HT-29 (cell line): ENCODE measurements at places on chromosomes 3 and 15.

DNA sequence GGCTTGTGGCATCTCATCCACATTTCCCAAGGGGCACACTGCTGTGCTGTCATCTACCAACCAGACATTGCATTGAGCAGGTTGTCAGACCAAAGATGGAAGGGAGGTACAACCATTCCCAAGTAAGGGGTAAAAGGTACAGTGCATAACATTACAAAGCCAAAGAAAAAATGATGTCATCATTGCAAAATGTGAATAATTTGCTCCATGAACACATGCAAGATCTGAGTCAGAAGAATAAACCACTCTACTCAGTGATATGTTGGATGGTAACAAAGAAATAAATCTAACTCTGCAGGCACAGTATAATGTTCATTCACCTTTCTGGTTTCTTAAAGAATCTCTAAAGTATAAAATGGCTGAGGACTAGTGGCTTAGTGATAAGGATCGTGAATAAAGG is 202.7 kb downstream of the MAGI1 start:
- no peak for DNase-seq

DNA sequence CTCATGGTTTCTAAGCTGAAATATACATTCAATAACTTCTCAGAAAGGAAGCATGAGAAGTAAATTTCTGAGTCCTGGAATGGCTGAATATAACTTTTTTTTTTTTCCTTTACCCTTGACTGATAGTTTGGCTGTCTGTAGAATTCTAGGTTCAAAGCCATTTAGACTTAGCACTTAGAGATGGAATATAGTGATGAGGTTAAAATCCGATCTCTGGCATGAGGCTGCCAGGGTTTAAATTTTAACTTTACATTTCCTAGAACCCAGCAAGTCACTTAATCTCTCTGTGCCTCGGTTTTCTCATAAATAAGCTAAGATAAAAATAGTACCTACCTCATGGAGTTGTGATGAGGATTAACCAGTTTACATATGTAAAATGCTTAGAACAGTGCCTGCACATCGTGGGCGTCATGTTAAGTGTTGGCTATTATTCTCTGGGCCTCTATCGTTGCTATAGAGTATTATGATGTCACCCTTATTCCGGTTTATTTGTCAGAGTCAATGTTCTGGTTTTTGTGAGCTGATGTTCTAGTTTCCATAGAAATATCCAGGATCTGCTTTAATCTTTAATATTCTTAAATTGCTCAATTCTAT is 199.8 kb upstream of the TLE3 start:
- DNase-seq = no peak

DNA sequence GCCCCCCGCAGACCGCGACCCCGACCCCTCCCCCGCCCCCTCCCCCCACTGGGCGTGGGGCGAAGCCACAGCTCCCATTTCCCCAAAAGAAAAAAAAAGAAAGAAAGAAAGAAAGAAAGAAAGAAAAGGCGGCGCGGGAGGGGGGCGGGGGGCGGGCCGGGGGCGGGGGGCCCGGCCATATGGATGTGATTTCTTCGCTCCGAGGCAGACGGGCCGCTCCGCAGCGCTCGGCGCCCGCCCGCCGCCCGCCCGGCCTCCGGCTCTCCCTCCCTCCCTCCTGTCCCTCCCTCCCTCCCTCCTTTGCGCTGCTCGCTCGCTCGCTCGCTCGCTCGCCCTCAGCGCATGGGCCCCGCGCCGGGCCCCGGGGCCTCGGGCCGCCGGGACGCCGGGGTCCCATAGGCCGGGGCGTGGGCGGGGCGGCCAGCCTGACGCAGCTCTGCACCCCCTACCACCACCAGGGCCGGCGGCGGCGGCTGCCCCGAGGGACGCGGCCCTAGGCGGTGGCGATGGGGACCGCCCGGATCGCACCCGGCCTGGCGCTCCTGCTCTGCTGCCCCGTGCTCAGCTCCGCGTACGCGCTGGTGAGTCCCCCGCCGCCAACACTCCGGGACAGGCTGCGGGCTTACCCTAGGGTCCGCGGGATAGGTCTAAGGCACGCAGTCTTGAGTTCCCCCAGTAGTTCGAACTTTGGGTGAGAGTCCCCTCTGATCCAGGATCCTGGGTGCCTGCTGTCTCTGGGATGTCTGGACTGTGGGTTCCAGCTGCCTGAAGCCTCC is 5.7 kb downstream of the PTH1R start:
- no peak for DNase-seq

- DNase-seq = no peak
Observed at GRCh38 chr3:155646669-155647068, 98.2 kb downstream of the PLCH1 start.

- DNase-seq = no peak
Observed at GRCh38 chr3:55540579-55540978, 53.5 kb upstream of the WNT5A start.

DNA sequence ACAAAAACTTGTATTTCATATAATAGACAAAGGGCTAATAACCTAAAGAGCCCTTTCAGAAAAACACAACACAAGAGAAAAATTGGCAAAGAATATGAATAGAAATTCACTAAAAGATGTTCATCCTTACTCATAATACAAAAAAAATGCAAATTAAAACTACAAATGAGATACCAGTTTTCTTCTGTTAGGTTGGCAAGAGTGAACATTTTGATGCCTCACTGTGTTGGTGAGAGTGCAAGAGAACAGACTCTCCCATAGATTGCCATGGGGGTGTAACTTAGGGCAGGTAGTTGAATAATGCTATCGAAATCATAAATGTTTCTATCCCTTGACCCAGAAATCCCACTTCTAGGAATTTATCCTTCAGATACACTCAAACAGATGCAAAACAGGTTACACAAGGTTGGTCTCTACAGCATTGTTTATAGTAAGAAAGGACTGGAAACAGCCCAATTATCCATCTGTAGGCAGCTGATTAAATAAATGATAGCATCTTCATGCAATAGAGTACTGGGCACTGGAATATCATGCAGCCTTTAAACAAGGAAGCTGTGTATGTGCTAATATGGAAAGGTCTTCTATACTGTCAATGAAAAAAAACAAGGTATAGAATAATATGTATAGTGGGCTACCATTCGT is 146.3 kb downstream of the TLE3 start:
- no peak for DNase-seq

- no peak for DNase-seq
Observed at GRCh38 chr3:183085634-183086390, 13.5 kb downstream of the MCCC1 start.

- DNase-seq = no peak
Observed at GRCh38 chr15:94033683-94034020, 197.7 kb upstream of the MCTP2 start.

GRCh38 chr3:36546226-36546625 is 165.9 kb downstream of the STAC start:
- no peak for DNase-seq

- no peak for DNase-seq
Observed at GRCh38 chr15:38147246-38147645, 105.4 kb upstream of the SPRED1 start.

DNA sequence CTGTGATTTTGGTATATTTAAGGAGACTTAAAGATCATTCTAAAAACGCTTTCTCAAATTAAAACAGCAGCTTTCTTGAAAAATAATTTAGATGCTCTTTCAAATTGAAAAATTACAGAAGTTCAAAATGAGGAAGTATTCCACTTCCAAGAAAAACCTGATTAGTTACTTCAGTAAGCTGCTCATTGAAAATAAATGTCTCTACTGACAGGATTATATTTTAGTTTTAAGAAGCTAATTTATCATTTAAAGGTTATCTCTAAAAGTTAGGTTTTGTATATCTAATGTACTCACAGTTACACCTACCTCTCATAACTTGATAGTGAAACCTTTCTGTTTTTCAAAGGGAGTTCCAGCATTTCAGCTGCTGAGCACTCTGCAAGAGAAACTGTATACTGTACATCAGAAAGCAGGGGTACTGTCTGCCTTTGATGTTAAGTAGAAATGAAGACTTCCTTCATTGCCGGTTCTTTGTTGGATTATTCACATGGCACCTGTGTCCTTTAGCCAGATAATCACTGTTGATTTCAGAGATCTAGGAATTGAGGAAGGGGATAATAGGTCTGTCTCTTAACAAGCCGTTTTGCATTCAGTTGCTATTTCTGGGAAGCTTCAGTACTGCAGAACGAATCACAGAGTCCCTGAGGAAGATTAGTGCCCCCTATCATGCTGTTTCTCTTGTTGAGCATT is 161.6 kb downstream of the TCF12 start:
- DNase-seq = no peak

GRCh38 chr3:171348121-171348520 is 112.1 kb downstream of the TNIK start:
- no peak for DNase-seq

DNA sequence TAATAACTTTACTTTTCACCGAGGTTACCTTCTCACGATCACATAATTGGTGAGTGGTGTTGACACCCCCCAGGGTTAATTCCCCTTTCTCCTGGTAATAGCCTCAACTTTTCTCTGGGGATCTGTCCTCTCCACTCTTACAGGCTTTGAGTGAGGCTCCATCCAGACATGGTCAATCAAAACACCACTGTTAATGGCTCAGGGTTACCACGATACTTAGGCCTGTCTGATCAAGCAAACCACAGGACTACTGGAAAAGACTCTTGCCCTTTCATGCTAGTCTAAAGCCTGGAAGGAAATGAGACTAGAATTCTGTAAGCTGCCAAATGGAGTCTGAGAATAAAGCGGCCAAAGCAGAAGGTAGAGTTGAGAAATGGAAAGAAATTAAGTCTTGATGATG is 56.5 kb upstream of the STT3B start:
- DNase-seq = no peak

GRCh38 chr3:89449086-89449485 is 341.7 kb downstream of the EPHA3 start:
- DNase-seq = no peak

DNA sequence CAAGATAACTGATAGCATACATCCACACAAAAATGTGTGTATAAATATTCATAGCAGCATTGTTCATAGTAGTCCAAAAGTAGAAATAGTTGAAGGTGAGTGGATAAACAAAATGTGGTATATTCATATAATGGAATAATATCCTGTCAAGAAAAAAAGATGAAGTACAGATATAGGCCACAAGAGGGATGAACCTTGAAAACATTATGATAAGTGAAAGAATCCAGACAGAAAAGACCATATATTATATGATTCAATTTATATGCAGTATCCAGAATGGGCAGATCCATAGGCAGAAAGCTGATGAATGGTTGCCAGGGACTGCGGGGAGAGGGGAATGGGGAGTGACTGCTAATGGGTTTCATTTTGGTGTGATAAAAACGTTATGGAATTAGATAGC is 54.3 kb upstream of the TNIK start:
- peak; percentile 20 for DNase-seq

GRCh38 chr3:123290962-123291361 is 89.2 kb downstream of the SEC22A start:
- DNase-seq = no peak

DNA sequence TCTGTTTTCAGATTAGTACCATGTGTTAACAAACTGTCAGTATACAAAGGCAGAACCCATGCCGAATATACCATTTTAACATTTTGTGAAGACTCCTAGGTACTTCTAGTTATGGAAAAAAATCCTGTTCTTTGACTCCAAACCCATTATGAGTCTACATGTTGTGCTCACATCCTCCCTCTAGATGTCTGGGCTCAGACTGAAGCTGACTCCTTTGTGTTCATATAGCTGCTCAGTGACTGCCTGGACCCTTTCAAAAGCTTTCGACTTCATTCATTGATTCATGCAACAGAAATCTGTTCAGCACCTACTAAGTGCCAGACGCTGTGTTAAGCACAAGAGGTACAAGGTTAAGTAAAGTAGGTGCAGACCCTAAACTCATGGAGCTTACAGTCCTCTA is 60.5 kb downstream of the MEGF11 start:
- DNase-seq = no peak

DNA sequence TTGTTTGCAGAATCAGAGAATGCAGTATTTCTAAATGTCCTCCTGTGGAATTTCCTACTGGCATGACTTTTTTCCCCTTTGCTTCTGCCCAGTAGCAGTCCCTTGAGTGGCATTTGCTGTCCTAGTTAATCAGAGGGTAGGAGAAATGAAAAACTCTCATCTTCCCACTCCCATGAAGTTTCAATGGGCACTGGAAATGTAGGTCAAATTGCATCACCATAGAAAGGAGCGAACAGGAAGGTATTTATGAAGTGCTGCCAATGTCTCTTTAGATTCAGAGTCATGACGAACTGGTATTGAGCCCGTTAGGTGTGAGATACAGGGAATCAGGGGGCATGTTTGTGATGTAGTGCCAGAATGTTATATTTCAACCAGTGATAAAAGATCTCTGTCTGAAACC is 23.2 kb downstream of the ATXN7 start:
- DNase-seq = no peak

DNA sequence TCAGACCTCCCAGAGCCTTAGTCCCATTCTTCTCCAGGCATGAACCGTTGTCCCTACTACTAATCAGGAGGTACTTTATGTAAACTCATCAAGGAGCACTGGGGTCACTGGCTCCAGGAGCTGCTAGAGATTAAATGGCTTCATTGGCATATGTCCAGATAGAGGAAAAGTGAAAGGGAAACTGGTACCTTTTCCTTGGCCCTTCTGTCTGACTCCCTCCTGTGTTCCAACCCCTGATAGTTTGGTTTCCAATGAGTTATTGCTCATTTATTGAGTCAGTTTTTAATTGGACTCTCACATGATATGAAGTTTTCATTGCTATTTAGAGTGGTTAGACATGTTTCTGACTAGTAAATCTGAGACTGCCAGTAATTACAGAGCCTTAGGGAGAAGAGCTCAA is 130.5 kb upstream of the BFSP2 start:
- DNase-seq = no peak

DNA sequence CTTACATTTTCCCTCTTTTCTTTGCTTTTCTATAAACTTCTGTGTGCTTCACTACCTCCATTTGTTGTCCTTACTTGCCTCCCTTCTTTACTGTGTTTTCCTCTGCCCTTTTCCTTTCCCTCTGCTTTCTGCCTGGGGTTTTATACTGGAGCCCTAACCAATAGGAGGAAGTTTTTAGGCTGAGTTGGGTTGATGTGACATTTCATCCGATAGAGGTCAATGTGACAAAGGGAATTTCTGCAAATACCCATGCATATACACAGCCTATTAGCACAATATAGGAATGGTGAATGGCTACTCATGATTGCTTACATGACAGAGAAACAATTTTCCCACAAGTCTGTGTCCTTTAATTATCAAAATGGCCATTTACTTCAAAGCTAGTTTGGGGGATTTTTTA is 153.0 kb upstream of the ARPP21 start:
- no peak for DNase-seq

DNA sequence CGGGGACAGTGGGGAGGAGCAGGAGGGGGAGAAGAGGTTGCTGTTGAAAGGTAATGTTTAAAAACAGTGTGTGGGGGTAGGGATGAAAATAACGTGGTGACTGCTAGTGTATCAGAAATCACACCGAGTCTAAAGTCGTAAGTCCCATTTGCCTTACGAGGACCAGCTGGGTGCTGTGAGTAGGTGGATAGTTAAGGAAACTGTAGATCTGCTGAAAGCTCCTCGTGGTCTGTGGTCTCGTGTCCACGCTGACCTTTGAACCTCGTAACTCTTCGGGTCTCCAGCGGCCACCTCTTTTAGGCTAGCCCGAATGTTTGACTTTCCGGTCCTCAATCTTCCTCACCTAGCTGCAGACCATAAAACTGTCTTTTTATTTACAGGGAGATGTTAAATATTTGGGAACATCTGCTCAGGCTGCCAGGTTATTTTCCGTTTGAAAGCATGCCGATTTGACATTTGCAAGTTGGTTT is 29.3 kb upstream of the ST3GAL6 start:
- DNase-seq = no peak

- no peak for DNase-seq
Observed at GRCh38 chr15:74663303-74664027, 32.4 kb downstream of the EDC3 start.
